Pulmonary artery endothelial cell (primary cell): ENCODE measurements at places on chromosomes 6 and 20.

DNA sequence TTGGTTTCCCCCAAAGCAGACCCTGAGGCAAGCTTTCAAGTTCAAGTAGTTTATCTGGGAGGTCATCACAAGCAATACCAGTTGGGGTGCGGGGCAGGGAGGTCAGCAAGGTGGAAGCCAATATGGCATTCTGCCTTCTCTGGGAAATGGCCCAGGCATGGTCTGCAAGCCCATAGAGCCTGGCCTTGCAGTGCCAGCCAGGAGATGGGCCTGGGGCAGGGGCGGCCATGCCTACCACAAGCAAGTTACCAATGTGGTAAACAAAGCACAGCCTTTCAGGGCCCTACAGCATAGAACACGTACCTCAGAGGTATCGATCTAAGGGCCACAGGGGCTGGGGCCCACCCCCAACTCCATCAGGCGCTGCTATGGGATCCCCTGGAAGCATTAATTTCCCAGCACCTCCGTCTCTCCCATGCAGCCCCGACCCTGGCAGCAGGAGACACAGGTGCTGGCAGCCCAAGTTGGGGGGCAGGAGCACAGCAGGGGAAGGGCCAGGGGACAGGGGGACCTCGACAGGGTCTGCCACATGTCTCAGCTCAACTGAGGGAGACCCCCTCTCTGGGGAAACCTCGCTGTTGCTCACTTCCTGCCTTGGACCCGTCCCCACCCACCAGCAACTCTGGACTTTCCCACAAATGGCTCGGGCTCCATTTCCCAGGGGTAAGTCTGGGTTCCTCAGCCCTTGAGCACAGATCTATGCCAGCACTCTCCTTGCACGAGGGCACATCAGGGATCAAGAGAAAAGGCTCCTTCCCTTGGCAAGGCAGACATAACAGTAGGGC lies 369.0 kb downstream of the PREX1 start:
- DNase-seq = no peak

- DNase-seq = no peak
These were observed 60.8 kb upstream of the TENT5A start for GRCh38 chr6:81813305-81813704.

GRCh38 chr6:169406034-169406433 lies 152.4 kb upstream of the THBS2 start:
- no peak for DNase-seq

GRCh38 chr6:79127660-79128059 lies 49.6 kb upstream of the PHIP start:
- no peak for DNase-seq

- no peak for DNase-seq
These were observed 42.6 kb downstream of the TTI1 start for GRCh38 chr20:37990571-37991151.

GRCh38 chr6:113651120-113651519 lies 206.0 kb upstream of the MARCKS start:
- DNase-seq = no peak

DNA sequence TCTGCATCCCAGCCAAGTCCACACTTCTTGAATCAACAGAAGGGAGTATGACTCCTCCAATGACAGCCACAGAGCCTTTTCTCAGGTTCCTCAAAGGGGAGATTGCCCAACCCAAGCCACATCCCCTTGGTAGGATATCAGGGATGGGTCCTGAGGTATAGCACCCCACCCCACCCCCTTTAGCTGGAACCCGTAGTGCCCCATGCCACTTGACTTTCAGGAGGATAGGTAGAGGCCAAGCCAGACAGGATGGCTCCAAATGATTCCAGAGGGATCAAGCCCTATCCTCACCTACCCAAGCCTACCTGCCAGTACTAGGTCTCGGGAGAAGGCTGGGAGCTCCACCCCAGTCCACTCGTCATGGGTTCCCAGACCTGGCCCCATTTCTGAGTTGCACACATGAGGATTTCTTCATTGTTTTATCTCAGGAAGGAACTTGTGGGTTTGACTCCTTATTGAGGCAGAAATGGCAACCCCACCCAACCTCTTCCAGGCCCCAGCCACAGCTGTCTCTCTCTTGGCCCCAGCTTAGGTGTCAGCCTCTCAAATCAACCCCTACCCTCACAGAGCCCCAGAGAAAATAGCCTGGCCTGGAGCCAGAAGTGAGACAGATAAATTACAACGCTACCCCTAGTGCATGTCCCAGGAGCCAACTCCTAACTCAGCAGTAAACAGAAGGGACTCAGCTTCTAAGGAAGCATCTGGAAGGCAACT lies 3.6 kb downstream of the CCND3 start:
- no peak for DNase-seq

DNA sequence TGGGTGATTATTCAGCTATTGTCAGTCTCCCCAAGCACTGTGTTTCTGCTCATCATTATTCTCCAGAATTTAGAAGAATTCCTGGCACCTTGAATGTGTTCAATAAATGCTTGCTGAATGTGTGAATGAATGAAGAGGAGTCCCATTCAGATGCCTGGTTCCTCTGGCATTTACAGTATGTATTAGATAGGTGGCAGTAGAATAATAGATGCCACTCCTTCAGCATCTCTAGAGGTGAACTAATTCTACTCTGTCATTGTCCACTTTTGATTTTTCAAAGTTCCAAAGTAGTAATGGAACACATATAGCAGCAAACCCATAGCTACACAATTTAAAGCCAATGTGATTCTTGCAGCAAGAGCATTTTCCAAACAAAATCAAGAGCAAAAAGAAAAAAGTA lies 118.9 kb upstream of the CEP162 start:
- no peak for DNase-seq

- no peak for DNase-seq
These were observed 4.2 kb downstream of the GSTA2 start for GRCh38 chr6:52759085-52759484.

- DNase-seq = no peak
These were observed 55.8 kb downstream of the KIF6 start for GRCh38 chr6:39669207-39669972.

DNA sequence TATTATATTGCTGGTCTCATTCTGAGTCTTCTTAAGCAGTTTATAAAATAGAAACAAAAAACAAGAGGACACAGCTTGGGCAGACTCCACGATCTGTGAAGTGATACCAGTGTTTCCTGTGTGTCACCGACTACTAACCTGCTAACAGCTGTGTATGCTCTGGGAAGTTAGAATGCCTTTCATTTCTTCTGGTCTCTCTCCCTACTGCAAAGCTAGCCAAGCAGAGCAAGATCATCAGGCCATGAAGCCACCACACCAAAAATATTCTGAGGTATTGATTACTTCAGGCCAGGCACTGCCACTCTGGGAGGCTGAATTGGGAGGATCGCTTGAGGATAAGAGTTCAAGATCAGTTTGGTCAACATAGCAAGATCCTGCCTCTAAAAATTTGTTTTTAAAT lies 46.9 kb upstream of the SMIM29 start:
- DNase-seq = no peak

DNA sequence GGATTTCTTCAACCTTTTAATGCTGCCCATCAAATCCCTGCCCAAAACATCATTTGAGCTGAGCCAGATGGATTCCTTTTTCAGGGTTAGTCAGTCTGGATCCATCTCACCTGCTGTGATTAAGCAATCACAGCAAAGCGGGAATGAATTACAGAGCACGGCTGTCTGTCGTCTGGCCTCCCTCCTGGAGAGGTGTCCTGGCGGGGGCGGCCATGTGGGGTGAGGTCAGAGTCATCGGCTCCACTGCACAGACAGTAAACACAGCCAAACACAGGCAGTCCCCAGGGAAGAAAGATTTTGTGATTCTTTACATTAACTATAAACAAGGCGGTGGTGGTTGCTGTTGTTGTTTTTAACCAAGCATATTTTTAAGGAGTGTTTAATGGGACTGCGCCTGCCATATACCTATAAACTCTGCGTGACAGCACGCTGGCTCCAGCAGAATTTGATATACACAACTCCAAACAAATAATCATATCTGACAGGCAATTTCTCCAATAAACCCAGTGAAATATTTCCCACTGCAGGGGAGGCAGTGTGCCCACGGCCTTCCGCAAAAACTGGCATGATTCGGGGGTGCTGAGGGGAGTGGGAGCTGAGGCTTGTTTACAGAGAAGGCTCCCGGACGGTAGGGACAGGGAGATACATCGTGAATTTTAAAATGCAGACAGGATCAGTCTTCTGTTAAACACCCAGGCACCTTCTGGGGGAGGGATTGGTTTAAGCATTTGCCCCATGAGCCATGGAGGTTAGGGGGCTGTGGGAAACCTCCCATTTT lies 232.0 kb upstream of the PMEPA1 start:
- DNase-seq = no peak

- DNase-seq = no peak
These were observed 20.5 kb downstream of the PTK7 start for GRCh38 chr6:43096451-43097097.

- DNase-seq = no peak
These were observed 279.6 kb downstream of the ADGB start for GRCh38 chr6:146878168-146878951.
